NCI-H460 (cell line): ENCODE measurements at places on chromosomes 5 and 9. TPM values are rescaled to one million over a fixed set of nuclear protein-coding genes. Genes with fewer than 3 reads are reported as not detected.

PGM5 gene
- total RNA-seq, result 0.07 TPM in 1 of 2 replicates, not detected in the other

- no peak for DNase-seq
Observed at GRCh38 chr9:137762414-137763061, 115.0 kb upstream of the CACNA1B start.

DNA sequence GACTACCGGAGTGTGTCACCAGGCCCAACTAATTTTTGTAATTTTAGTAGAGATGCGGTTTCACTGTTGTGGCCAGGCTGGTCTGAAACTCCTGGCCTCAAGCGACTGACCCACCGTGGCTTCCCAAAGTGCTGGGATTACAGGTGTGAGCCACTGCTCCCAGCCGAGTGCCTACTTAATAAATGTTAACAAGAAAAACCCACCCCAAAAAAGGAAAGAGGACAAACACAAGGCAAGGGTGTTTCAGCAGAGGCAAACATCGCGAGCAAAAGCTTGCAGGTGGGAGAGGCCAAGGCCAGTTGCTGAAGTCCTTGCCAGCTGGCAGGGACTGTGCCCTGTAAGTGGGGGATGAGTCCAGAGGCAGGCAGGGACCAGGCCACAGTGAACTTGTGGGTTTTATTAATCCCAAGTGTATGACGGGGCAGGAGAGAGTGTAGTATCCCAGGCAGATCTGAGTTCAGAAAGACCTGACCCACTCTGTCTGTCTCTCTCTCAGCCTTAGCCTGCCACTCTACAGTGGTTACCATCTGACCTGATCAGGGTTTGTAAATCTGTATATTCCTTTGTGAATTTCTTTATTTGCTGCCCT, 6.4 kb upstream of the FPGS start:
- no peak for DNase-seq

SPINK13 gene
- 1.3 and 2.8 TPM in 2 replicates for total RNA-seq

MEGF10 gene
- 0.02 TPM in 1 of 2 replicates, not detected in the other for total RNA-seq

- DNase-seq, result no peak
Observed at GRCh38 chr5:92841604-92842155, 739.3 kb downstream of the NR2F1-AS1 start.

DNA sequence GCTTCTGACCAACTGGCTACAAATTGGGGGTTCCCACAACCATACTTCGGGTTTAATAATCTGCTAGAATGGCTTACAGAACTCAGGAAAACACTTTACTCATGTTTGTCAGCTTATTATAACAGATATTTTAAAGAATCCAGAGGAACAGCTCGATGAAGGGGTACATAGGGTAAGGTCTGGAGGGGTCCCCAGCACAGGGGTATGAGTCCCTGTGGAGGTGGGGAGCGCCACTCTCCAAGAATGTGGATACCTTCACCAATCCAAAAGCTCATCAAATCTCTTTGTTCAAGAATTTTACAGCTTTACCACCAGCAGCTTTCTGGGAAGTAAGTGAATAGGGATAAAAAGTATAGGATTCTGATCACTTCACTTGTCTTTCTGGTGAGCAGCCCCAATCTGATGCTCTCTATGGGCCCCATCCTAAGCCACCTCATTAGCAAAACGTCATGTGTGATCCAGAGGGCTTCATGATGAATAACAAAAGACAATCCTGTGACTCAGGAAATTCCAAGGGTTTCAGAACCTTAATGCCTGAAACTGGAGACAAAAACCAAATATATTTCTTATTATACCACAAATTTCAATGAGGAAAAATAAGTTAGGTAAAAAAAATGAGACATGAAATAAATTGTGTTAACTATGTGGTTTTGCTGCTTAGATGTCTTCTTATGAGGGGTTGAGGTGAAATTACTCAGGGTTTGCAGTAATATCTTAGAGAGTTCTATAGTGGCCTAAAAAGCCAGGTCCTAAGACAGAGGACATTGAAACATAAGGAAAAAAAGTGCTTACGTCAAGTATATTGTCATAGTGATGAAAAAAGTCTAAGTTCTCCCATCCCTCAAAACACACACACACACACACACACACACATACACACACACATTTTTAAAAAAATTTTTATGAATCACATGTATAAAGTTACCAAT, 290.5 kb downstream of the ANXA1 start:
- DNase-seq, result no peak

GPX8 gene
- 61.1 and 65.0 TPM in 2 replicates for total RNA-seq

DNA sequence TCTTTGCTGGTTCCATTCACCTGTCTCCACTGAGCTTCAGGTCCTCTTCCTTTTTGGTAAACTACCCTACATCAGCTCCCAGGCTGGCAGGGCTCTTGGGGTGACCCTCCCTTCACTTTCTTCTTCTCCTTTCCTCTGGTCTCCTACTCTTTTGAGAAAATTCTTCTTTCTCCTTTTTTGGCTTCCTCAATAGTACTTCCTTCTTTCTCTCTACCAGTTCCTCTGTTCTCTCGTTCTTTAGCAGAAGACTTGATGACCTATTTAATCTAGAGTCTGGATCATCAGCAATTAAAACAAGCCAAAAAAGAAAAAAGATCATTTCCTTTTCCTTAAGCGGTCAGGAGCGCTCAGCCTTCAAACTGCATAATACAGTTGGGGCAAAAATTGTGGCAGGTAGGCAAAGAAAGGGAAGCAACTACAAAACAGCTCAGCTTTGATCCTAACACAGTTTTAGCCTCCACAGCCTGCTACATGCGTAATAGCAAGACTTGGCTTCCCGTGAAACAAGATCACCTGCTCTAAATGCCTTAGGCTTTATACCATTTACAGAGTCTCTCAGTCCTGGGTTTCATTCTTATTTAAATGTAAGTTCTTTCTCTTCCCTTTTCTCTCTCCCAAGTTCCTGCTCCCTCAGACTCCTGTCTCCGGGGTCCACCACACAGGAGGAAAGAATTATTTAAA, 14.0 kb upstream of the GSN start:
- DNase-seq, result no peak

GRCh38 chr9:98101868-98102273, 17.2 kb downstream of the TRIM14 start:
- no peak for DNase-seq

DNA sequence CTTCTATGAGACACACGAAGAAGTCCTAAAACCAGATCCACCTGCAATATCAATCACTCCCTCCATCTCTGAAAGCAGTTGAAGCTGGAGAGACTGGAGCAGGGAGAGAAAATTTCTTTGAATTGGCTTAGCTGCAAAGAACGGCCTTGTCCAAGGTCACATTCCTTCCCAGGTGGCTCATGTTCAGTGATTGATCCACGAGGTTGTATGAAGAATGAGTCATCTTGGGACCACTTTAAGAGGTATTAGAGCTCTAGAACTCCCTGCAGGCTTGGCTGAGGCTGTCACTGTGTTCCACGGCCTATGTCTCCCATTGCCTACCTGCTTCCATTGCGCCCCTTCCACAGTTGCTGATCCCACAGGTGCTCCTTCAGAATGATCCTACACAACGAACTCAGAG, 68.2 kb downstream of the HMHB1 start:
- no peak for DNase-seq
